T-helper 2 cell (primary cell): ENCODE measurements at places on chromosomes 5 and 9.

DNA sequence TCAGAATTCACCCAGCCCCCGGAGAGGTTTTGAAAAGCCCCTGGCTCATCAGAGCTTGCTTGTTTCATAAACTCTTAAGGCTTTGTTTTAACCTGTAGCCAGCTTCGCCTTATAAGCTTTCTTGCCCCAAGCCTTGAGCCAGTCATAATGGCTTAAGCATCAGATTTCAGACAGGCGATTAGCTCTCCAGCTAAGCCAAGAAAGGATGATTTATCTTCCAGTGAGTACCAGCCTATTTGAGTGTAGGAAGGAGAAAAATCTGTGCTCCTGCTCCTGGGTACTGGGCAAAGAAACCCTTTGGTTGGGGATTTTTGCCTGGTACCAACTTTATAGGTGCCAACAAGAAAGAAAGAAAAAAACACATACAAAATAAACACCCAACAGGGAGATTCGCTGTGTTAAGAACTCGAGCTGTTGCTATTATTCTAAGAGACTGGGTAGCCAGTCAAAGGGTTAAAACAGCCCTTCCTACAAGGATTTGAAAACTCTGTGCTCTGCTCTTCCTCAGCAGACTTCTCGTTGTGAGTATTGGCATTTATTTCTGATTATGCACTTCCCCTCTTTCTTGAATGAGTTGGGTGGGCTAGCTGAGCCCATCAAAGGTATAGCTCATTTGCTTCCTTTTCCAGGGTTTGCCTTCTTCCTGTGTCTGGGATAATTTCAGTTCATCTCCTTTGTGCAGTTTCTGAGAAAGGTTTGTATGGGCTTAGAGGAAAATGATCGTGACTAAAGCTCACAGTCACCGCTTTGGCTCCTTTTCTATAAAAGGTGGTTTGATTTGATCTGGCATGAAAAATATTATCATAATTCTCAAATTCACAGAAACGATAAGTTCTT lies 157.2 kb upstream of the DMRT1 start:
- DNase-seq: no peak

GRCh38 chr5:59188419-59189225 lies 605.7 kb downstream of the RAB3C start:
- DNase-seq: peak; percentile 41

DNA sequence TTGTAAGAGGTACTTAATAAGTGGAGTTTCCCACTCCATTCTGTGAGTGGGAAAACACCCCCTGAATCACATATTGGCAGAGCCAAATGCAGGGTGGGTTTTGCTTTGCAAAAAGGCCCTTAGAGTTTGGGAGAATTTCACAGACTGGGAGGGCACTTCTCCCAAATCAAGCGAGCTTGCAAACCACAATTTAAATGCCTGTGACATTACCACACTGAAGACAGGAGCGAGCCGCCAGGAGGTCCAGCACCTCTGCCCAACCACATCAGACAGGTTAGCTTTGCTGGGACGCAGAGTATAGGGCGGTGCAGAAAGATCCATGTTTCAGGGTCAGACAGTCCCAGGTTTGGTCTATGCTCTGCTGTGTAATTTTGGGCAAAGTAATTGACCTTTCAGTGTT lies 2.3 kb downstream of the ALAD start:
- DNase-seq: no peak

- no peak for DNase-seq
Observed at GRCh38 chr5:143714629-143715028, 97.3 kb upstream of the HMHB1 start.

GRCh38 chr9:98369896-98370295 lies 114.4 kb upstream of the TBC1D2 start:
- DNase-seq: no peak

DNA sequence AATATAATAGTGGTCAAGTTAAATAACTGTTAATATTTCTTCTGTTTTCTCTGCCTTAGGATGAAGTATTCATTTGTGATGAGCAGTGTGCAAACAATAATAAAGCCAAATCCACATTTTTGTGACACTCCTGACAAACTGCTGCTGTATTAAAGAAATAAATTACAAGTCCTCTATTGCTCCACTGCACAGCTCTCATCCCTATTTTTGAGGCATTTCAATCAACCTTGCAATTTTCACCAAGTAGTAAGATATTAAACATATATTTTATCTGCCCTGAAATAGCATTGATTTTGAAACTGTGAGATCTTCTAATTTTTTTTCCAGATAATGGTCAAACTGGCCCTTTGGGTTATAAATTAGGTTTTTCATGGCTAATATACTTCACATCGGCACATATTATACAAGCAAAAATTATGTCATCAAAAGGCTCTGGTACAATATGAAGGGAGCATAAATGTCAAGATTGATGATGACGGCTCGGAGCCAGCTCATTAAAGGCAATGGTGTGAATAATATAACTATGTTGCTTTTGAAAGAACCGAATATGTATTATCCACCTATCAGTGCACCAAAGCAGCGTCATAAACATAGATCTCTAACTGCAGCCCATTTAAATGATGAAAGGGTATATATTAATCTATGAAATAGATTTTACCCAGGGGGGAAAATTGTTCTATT lies 764.9 kb downstream of the DNAH5 start:
- no peak for DNase-seq

- no peak for DNase-seq
Observed at GRCh38 chr5:147520450-147520849, 10.6 kb upstream of the DPYSL3 start.

GRCh38 chr5:152427721-152428120 lies 22.6 kb upstream of the NMUR2 start:
- DNase-seq: no peak

- DNase-seq: no peak
Observed at GRCh38 chr5:58927181-58927580, 344.3 kb downstream of the RAB3C start.

DNA sequence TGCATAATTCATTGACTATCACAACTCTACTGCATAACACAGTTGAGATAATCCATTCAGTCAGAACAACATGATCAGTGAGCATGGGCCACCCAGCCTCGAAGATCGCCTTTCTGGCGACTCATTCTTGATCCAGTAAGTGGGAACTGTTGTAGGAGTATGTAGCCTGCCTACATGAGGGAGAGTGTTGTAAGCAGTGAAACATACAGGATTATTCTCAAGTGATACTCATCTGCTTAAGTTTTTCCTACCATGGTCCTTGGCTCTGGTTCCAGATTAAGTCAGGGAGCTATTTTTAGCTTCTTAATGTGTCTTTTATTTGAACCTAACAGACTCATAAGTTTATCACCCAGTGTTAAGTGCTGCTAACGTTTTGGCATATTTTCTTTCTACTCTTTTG lies 44.0 kb downstream of the TNPO1 start:
- DNase-seq: no peak

GRCh38 chr5:5384660-5385330 lies 37.7 kb upstream of the ICE1 start:
- no peak for DNase-seq

- no peak for DNase-seq
Observed at GRCh38 chr5:147576646-147577535, 67.0 kb upstream of the DPYSL3 start.

GRCh38 chr5:139052975-139053374 lies 145.2 kb downstream of the SIL1 start:
- no peak for DNase-seq

DNA sequence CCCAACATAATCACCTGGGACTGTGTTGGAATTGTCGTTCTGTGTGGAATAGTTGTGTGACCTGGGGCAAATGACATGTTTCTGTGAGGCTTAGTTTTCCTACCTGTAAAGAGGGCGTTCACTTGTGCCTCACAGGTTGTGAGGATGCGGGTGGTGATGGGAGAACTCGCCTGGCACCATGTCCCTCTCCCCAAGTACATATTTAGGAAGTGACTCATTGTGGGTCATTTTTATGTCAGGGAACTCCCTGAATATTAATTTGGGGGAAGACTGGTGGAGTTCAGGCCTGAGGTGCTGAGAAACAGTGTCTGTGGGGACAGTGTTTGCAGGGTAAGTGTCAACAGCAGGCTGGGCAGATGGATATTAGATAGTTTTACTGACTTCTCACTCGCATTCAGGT lies 144.7 kb downstream of the KDM4C start:
- DNase-seq: no peak

DNA sequence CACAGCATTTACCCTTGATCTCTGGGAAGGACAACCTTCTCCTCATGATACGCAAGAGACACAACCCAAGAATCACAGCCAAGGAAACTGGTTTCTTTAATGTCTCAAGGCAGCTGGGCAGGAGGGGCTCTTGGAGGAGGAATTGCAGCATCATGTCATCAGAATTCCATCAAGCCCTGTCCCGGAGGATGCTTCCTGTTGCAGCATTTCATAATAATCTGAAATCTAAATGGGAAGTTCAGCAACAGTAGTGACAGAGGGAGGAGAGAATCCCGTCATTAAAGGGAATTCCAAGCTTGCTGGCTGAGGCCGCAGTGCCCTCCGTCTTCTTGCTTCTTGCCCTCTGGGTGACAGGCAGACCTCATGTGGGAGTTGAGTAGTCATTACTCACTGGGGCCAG lies 192.7 kb downstream of the TENT4A start:
- DNase-seq: no peak
